ENCODE measurements at places on chromosomes 4 and X.
A peak's percentile ranks its signal among the peaks of the same experiment; 100 is the strongest.

DNA sequence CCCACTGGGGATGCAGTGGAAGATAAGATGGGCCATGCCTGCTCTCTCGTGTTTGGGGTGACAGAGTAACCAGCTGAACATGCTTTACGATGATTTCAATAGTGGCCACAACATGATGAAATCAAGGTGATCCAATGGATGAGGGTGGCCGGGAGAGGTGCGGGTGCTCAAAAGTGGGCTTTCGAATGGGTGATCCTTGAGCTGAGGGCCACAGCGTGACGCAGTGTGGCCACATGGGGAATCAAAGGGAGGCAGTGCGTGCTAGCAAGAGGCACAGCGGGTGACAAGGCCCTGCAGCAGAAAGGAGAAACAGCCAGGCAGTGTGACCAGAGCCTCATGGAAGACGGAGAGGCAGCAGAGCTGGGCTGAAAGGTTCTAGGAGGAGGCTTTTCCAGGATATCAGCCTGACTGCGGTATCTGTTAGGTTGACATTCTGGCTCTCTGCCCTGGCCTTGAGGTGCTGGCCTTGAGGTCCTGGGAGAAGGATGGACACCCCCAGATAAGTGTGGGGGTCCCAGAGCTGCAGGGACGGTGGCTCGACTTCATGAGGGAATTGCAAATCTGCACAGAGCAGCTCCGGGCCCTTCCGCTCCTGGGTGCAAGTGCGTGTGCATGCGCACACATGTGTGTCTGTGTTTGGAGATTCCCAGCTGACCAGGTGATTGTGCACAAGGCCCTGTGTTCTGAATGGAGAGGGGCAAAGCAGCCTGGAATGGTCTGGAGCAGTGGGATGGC lies 38.0 kb upstream of the GPR78 start:
- no peak for DNase-seq

GRCh38 chr4:140163029-140163810 lies 9.2 kb upstream of the MAML3 start:
- DNase-seq: no peak

DNA sequence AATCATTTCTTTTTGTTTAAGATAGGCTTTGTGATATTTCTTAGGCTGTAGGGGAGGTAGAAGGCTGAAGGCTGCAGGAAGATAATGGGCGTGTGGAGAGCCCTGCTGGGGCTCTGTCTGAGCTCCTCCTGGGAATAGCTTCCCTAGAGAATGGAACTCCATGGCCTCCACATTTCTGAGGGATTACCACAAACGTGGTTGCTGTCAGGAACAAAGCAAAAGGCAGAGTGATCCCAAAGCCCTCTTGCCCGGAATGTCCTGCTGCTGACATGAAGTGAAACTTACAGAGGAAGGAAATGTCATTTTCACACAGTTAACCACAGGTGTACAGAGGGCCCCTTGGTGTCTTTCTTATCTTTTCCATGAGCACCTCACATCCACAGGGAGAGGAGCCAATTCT lies 89.3 kb downstream of the DDIT4L start:
- no peak for DNase-seq

DNA sequence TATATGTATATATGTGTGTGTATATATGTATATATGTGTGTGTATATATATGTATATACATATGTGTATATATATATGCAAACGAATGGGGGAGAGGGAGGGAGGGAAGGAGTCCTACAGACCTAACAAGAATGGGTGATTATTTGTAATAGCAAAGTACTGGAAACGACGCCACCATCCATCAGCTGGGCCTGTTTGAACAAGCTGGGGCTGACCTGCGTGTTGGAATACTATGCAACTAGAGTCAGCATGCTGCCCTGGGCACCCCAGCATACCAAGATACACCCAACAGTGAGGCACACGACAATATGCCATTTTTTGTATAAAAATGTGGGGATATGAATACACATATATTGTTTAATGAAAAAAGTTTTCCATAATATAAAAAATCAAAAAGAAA lies 21.6 kb upstream of the CCNQ start:
- no peak for DNase-seq

DNA sequence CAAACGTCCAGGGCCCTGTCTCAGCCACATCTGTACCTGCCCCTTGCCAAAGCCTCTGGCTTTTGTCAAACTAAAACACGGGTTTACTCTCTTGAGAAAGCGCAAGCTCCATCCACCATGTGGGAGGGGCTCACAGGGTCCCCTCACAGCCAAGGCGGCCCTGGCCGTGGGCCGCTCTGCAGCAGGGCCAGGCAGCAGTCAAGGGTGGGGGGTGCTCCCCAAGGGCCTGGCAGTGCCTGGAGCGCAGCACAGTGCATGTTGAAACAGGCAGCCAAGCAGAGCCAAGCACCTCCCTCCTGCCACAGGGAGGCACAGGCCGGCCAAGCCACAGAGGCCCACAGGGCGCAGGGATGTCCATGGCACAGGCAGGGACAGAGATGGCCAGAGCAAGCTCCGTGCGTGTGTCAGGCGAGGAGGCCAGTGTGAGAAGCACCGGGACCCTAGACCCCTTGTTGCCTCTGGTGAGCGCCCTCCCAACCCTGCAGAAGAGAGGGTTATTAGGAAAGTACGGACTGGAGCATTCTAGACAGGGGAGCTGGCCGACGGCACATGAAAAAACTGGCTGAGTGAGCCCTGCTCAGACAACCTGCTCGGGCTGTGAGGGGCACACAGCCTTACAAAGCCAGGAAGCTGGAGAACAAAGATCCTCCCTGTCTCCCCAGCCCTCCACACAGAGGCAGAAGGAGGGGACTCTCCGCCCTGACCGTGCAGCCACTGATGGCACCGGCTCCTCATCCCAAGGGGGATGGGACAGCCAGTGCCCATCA lies 39.0 kb downstream of the FAM53A start:
- no peak for DNase-seq

GRCh38 chrX:65017451-65017850 lies 41.2 kb upstream of the ZC4H2 start:
- DNase-seq: no peak

- DNase-seq: no peak
These were observed 134.7 kb downstream of the DCLK2 start for GRCh38 chr4:150212927-150213326.

DNA sequence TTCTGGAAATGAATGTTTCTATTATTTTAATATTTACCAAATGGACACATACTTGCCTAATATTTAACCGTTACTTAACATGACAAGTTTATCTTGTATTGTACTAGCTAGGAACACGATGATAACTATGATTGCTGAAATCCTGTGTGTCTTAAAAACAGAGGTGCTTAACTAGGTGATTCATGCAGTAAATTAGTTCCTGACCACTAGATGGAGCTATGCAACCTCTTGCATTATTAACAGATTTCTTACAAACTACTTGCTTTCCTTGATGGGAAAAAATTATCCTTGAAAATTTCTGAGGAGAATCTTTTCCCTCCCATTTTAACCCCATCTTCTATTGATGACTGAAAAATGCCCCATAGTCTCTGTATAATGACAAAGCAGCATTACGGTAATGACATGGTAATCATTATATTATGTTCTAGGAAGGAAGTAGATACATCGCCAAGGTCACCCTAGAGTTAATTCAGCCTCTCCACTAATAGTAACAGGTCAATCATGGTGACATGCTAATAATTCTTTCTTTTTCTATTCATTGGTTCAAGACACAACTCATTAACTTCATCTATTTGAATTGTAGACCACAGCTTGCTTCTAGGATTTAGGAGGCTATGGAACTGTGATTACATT lies 844.2 kb downstream of the RAPGEF2 start:
- DNase-seq: no peak

DNA sequence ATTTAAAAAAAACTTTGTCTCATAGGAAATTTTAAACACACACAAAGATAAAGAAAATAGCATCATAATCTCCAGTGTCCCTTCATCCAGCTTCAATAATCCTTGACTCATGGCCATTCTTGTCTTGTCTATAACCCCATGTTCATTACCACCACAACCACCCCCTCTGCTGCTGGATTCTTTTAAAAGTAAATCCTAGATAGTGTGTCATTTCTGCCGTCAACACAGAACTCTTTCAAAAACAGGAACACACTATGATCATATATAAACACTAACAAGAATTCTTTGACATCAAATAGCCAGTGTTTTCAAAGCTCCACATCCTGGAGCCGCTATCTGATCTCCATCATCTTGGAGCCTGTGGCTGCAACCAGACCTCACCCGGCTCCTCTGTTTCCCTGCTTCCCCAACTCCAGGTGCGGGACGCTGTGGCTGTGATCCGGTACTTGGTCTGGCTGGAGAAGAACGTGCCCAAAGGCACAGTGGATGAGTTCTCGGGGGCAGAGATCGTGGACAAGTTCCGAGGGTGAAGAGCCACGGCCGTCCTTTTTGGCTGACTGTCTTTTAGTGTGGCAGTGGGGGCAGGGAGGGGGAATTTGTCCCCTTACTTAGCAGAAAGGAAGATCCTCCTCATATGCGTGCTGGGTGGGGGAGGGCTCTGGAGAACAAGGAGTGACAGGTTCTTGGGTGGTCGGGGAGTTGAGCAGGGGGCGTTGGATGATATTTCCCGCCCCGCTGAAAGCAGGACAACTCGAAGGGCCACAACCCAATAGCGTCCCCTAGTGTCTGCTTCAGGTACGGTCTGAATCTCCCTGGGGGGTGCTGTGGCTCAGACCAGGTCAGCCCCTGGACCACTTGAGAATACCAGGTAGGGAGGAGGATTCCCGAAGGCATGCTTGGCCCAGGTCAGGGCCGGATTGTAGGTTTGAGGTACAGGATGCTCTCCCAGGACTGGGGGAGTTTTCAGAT lies 15.6 kb downstream of the XPNPEP2 start:
- DNase-seq: no peak

DNA sequence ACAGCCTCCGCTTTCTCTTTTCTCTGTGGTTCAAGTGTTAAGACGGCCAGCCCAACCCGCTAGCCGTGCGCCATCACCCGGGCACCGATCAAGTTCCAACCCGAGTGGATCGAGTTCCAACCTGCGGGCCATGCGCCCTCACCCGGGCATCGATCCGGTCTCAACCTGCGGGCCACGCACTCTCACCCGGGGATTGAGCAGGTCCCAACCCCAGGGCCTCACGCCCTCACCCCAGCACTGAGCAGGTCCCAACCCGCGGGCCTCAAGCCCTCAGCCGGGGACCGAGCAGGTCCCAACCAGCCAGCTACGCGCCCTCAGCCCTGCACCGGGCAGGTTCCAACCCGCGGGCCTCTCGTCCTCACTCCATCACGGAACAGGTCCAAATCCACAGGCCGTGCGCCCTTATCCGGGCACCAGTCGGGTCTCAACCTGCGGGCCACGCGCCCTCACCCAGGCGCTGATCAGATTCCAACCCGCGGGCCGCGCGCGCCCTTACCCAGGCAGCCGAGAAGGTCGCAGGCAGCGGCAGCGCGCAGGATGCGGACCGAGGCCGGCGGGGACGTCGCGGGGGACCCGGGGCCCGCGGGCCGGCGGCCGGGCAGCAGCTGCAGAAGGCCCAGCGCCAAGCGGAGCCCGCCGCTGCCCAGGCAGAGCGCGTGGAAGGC lies 443 bp downstream of the GPR143 start:
- DNase-seq: no peak

- DNase-seq: no peak
These were observed 977.1 kb upstream of the PRKX start for GRCh38 chrX:4690521-4690920.

GRCh38 chrX:49043220-49043986 lies at the start of gene TFE3:
Gene TFE3 (minus strand): TSS chrX:49043357. CDS start chrX:49043226, 131 bp downstream.
- DNase-seq: peak; percentile 97

DNA sequence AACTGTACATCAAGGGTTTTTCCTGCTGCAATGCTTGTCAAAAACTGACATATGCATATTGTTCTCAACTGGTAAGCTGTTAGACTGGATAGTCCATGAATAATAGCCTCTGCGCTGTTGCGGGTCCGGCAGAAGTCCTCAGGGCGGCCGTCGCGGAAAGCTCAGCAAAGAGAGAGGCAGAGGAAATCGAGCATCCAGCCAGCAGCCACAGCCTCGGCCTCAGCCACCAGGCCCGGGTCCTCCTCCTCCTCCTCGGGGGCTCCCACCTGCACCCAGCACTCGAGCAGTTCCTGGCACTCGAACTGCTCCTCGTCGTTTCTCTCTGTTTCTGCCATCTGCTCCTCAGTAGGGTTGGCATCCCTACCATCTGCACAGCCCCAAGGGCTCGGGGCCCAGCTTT lies 53.7 kb downstream of the UPRT start:
- DNase-seq: no peak

GRCh38 chr4:65592089-65592488 lies 78.2 kb downstream of the EPHA5 start:
- DNase-seq: no peak

DNA sequence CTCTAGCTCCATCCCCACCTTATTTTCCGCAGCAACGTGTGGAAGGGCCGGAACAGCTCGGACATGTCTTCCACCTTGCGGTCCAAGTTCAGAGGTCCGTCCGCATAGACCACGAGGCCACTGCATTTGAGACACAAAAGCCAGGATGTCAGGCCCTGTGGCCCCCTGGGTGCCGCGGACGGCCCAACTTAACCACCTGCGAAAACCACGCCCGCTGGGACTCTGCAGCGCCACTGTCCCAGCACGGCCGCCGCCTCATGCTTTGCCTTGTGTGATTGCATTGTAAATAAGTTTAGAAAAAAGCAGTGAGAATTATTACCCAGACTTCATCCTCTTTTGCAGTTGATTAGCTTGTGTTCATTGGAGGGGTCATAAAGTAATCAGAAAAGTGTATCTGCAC lies 58.2 kb upstream of the MXD4 start:
- peak; percentile 53 for DNase-seq

GRCh38 chrX:39591099-39591498 lies 506.7 kb downstream of the BCOR start:
- no peak for DNase-seq

DNA sequence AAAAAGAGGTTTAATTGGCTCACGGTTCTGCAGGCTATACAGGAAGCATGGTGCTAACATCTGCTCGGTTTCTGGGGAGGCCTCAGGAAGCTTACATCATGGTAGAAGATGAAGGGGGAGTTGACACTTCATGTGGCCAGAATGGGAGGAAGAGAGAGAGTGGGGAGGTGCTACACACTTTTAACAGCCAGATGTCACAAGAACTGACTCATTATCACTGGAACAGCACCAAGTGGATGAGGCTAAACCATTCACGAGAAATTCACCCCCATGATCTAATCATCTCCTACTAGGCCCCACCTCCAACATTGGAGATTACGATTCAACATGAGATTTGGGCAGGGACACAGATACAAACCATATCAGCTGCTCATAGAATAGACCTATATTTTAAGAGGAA lies 255.8 kb downstream of the OPHN1 start:
- no peak for DNase-seq

DNA sequence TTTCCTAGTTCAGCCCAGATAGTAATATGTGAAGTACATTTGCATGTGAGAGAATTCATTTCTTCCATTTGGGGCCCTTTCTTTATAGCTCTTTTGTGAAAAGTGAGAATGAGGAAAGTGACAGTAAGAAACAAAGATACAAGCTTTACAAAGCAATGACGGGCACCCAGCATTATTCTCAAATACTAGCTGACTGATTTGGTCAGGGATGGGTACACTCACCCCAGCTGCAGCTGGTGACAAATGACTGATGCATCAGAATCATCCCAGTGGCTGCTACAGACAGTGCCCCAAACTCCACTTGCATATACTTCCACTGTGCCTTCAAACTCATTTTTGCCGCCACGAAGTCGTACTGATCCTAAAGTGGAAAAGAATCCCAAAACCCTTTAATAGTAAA lies 14.8 kb downstream of the PRSS12 start:
- no peak for DNase-seq

GRCh38 chr4:48499551-48500066 lies 9.6 kb downstream of the ZAR1 start:
- DNase-seq: no peak

GRCh38 chr4:156615066-156615531 lies 356.5 kb downstream of the PDGFC start:
- no peak for DNase-seq

Measured in NK-92 treated with Interleukin-12 subunit alpha and Interleukin-12 subunit beta, amount 100 ng/mL, for 24 hours (cell line).